ENCODE measurements at places on chromosomes 2 and 18.

GRCh38 chr2:74146929-74147726 lies 584 bp downstream of the BOLA3 start:
- peak; percentile 41 for DNase-seq

DNA sequence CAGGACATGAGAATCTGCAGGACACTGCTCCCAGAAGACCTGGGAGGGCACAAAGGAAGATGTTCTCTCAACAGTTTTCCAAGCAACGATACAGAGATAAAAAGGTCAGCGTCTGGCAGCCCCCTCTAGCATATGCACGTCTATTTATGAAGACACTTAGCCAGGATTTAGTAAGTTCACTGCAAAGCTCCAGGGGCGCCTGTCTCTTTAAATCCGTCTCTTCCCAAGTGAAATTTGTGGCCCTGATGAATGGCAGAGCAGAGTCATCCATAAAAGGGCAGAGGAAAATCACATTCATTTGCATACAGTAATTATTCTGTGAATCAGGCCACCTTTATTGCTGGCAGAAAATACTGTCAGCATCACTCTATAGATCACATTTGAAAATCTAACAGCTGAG lies 390.9 kb upstream of the SMIM21 start:
- DNase-seq, result no peak

- DNase-seq, result no peak
These were observed 348.6 kb upstream of the ID2 start for GRCh38 chr2:8333177-8333831.

DNA sequence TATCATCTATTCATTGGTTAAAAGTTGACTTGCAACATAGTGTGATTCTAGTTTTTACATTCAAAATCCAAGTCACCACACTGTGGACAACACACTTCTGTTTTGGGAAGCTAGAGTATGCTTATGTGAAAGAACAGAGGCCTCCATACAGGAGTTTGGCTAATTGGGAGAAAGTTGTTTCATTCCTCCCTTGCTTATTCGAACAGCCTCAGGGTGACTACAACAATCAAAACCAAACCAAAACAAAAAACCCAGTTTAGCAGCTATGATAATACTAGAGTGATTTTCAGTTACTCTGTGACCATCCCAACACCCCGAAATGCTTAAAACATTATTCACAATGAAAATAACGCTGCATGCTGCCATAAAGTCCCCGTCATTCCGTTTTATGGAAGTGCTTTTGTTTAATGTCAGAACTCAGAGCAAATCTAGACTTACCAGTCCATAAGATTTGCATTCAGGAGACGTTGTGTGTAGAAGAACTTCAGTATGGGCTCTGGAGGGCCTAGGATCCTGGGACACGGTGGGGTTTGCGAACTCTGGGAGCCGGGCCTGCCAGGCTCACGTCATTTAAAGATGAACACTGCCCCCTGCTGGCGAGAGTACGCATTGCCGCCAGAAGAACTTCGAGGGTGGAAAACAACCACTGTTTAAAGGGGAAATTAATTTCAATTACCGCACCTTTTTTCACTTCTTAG lies 111.4 kb downstream of the FTCDNL1 start:
- DNase-seq, result peak; percentile 83

DNA sequence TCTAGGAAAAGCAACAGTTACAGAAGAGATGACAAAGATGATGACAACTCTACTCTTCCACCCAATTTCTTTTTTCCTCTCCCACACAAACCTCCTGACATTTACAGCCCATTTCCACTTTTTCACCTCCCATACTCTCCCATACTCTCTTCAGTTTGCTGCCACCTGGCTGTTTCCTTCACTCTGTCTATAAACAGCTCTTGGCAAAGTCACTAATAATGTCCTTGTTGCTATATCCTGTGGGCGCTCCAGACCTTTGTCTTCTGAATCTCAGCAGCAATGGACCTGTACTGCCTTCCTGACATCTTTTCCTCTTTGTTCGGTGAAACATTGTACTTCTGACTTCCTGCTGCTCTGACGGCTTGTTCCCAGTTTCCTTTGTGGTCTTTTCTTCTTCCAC lies 60.7 kb upstream of the CAVIN2 start:
- no peak for DNase-seq

DNA sequence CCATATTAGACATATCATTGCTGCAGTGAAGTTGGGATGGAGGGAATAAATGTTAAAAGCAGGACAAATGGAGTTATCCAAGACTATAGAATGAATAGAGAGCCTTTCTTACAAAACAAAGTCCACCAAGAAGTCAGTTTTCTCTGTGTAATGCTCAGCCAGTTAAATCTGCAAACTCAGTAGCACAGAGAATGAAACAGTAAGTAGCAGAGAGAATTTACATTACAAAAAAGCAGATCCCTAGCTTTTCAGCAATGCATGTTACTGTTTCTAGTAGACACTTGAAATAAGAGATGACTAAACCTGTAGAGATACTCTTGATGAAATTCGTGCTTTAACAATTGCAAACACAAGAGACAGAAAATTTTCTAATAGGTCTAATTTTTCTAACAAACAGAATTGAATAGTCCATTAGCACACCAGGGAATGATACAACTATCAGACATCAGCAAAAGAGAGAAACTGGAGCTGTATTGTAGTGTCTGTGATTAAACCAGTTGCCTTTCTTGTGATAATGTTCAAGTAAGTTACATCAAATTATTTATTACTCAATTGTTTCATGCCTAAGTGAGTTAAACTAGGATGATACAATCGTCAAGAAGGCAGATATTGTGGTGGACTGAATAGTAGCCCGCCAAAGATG lies 322.2 kb upstream of the DDX18 start:
- no peak for DNase-seq

DNA sequence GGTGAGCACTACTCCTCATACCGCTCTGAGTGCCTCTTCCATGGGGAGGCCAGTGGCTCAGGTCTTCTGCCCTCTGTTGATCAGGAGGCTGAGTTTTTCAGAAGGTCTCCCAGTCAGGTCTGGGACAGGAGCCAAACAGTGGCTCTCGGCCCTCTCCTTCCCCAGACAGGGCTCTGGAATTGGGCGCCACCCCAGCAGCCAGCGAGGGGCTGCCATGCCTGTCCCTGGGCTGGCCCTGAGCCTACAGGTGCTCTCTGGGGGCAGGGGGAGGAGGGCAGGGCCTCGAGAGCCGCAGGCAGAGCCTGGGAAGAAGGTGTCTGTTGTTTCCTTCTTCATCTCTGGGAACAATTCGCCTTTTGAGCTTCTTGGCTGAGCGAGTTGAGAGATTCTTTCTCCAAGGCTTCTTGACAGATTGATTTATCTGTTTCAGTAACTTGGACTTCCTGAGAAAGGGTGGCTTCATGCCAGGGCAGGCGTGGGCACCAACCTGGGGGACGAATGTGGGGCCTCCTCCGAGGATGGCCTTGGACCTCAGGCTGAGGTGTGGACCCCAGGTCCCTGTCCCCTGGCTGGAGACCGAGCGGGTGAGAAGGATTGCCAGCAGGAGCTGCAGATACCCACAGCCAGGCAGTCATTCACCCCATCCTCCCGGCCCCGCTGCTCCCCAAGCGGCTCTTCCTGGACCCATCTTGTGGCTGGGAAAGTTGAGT lies 64.7 kb upstream of the GLI2 start:
- no peak for DNase-seq

DNA sequence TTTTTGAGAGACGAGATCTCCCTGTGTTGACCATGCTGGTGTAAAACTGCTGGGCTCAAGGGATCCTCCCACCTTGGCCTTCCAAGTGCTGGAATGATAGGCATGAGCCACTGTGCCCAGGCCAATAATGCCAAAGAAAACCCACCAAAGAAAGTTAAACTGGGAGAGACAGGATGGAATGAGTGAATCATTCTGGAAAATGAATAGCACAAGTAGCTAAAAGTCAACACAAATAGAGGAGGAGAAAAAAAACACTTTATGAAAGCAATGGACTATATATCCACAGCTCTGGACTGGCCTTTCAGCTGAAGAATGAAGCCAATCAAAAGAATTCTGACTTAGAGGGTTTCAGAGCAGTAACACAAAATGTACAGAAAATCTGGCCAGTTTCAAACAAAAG lies 23.9 kb downstream of the IAH1 start:
- DNase-seq, result no peak

GRCh38 chr2:1836321-1836860 lies 92.1 kb upstream of the PXDN start:
- DNase-seq, result no peak

DNA sequence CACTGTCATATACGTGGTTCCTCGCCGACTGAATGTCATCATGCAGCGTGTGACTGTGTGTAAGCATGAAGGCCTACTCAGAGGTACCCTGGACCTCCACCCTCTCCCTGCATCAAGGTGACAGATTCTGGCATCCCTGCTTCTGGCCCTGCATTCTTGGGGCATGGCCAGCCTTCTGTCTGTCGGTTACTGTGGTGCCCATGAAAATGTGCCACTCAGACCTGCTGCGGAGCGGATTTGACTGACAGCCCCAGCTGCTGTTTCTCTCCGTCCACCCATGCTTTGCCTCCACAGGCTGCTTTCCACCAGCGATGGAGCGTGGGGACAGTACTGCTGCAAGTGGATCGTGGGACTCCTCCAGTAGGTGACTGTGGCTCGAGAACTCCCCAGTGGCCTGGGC lies 9.6 kb downstream of the TMEM177 start:
- no peak for DNase-seq

GRCh38 chr2:20421988-20422370 lies 24.9 kb upstream of the RHOB start:
- no peak for DNase-seq

GRCh38 chr2:164388511-164388910 lies 232.8 kb downstream of the GRB14 start:
- peak; percentile 58 for DNase-seq

- no peak for DNase-seq
These were observed 262.6 kb downstream of the EN1 start for GRCh38 chr2:118584877-118585276.

GRCh38 chr2:96839293-96839874 lies 4.4 kb downstream of the ANKRD23 start:
- no peak for DNase-seq

GRCh38 chr2:29310650-29311348 lies 195.6 kb downstream of the CLIP4 start:
- DNase-seq, result no peak

- DNase-seq, result no peak
These were observed 2.8 kb downstream of the TRPM8 start for GRCh38 chr2:233919938-233920337.

GRCh38 chr2:174527101-174527721 lies 40.4 kb upstream of the GPR155 start:
- DNase-seq, result no peak

DNA sequence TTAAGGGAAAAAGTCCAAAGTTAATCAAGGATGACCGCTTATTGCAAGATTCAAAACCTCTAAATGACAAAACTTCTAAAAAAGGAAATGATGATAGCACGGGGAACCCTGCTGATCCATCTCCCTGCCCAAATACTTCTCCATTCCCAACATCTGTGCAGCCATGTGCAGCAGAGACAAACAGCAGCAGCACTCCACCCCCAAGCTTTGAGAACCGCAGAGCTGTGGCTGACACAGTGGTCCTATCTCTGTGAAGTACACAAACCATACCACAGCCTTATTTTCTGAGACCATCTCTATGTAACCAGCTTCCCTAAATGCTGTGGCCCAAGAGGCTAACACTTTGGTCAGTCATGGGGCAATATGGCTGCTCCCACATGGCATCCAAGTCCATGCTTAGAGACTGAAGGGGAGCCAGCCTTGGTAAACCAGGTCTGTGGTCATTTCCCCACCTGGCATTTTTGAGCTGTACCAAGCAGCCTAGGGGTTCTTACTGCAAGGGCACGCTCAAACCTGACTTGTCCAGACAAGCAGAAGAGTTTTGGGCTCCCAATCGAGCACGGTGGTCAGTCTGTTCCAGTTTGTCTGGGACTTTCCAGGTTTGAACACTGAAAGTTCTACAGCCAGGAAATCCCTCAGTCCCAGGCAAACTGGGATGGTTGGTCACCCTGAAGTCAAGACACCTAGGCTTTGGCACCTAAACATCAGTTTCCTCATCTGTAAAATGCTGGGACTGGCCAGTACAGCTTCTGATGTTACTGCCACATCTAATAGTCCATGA lies 17.1 kb upstream of the NFE2L2 start:
- DNase-seq, result no peak

- DNase-seq, result no peak
These were observed 66.7 kb downstream of the COPS8 start for GRCh38 chr2:237152361-237152760.

DNA sequence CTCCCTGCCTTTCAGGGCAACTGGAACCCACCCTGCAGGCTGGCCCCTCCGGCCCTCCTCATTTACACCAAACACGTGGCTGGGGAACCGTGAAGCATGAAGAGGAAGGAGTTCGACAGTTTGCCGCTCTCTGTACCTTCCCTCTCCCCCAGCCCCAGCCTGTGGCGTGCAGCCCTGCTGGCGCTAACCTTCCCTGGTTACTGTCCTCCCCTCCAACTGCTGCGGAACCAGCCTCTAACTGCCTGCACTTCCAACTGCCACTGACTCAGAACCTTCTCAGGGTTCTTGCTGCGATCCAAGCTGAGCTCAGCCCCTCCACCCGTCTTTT lies 19.2 kb upstream of the GNAL start:
- no peak for DNase-seq

- no peak for DNase-seq
These were observed 5.7 kb downstream of the SMC6 start for GRCh38 chr2:17747684-17748452.

- DNase-seq, result no peak
These were observed 60.0 kb upstream of the OTOS start for GRCh38 chr2:240200230-240201051.

DNA sequence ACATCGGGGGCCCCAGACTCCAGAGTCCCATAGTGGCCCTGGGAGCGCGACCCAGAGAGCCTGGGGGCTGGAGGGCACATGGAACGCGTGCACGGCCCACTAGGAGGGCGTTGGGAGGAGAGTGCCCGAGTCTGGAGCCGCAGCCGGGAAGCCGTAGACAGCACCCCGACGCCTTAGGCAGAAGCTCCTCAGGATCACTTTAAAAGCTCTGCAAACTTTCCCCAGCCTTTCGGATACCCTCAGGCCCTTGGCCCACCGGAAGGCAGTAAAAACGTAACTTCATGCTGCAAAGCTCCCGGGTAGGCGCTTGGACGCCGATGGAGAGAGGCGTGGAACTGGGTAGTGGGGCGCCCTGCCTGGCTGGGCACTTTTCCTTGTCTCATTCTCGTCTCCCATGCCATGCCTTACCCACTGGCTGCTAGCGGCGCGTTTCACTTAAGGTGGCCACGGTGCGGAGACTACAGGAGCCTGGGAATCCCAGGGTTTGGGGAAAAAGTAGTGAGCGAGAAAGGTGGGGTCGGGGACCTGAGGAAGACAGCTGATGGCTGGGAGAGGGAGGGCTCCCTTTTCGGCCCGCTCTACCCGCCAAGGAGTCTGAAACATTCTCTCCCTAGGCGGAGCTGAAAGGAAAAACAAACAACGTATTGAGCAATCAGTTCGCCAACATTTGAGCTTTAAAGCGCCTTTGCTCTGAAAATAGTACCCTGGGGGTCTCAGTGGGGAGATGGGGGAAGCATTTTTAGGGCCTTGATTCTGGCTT lies 141.8 kb downstream of the MEIS1 start:
- peak; percentile 57 for DNase-seq

- DNase-seq, result no peak
These were observed 111.5 kb downstream of the RAPGEF4 start for GRCh38 chr2:172847188-172847587.

GRCh38 chr2:27735263-27735904 lies 36.1 kb upstream of the MRPL33 start:
- peak; percentile 87 for DNase-seq

- no peak for DNase-seq
These were observed 42.3 kb downstream of the SERPINB7 start for GRCh38 chr18:63817441-63818051.

- peak; percentile 44 for DNase-seq
These were observed 44.8 kb downstream of the ASAP2 start for GRCh38 chr2:9251154-9252001.

Measured in hepatocyte (in vitro differentiated cells).